ENCODE measurements at places on chromosomes 1 and 21. TPM values are rescaled to one million over a fixed set of nuclear protein-coding genes. Genes with fewer than 3 reads are reported as not detected.

The C1QTNF12 gene
- total RNA-seq: 4.1 TPM

The SPATA17 gene
- total RNA-seq: not detected

The ITLN2 gene
- total RNA-seq: not detected

DNA sequence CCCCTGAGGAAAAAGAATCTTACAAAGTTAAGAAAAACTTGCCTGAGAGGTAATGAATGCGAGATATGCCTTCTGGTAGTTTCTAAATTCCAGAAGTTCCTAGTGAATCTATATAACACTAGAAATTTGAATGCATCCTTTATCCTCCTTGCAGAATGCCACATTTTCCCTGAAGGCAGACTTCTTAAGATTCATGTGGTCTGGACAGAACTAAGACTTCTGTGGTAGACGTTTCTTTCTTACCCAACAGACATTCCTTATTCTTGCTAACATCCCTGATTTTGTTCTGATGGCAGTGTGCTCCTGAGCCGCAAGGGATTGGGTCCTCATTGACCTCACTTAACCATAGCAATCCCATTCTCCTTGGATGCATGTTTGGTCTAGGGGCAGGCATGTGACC lies 121.3 kb upstream of the PAPPA2 start:
- H3K27ac ChIP-seq: no peak overlapping the region
- no peak overlapping the region for H3K4me3 ChIP-seq
- no peak for DNase-seq
- H3K36me3 ChIP-seq: no peaks in the 10 kb centered on the region
- H3K4me1 ChIP-seq: no peaks in the 10 kb centered on the region

DNA sequence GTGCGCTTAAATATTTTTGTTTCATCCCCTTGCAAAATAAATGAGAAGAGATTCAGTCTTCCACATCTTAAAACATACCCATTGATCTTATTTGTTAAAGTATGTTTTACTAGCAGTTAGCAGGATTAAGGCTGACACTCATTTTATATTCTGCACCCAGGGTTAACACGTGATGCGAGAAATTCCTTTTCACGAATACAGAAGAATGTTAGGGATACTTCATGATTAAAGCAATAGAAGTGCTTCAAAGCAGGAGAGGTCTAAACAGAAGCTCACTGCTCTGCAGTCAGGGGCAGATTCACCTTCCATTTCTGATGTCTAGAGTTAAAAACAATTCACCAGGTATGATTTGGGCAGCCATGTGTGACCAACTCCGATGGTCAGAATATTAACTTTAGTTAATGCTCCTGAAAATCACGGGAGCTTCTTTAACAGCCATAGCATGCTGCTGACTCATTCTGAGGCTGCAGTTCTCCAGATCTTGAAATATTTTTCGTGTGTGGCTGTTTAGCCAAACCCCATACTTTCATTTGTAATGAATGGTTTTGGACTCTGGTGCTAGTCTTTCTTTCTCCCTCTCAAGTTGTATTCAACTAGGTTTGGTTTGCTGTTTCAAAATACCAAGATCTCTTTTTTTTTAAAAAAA lies 19.7 kb downstream of the BCAR3 start:
- DNase-seq: no peak
- no peak overlapping the region for H3K4me3 ChIP-seq
- H3K27me3 ChIP-seq: peaks cover 3% of the 10 kb centered on the region
- H3K36me3 ChIP-seq: no peaks in the 10 kb centered on the region
- peaks cover 5% of the 10 kb centered on the region for H3K4me1 ChIP-seq

- no peak overlapping the region for H3K4me3 ChIP-seq
- H3K36me3 ChIP-seq: no peaks in the 10 kb centered on the region
- no peak for DNase-seq
- H3K27ac ChIP-seq: no peak overlapping the region
- peaks cover 19% of the 10 kb centered on the region for H3K4me1 ChIP-seq
Measured at GRCh38 chr1:58548371-58548770, 1.8 kb upstream of the OMA1 start.

- no peak for DNase-seq
- H3K4me1 ChIP-seq: peaks cover 29% of the 10 kb centered on the region
- peaks cover 13% of the 10 kb centered on the region for H3K36me3 ChIP-seq
- no peaks in the 10 kb centered on the region for H3K27me3 ChIP-seq
Measured at GRCh38 chr1:214337511-214337910, 56.6 kb downstream of the SMYD2 start.

DNA sequence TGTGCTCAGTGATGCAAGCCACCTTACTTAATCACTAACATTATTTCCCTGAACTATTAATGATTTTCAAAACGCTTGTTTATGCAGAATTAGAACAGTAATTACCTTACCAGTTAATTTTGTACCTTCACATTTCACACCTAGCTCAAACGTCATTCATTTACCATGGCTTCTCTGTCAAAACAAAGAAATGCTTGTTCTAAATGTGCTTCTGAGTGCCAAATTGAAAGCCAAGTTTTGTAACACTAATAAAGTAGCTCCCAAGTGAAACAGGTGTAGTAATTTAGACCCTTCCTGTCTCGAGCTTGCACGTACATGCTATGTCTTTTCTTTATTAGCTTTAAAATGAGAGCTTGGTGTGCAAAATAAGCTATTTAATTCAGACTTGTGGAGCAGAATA lies 533.7 kb upstream of the PKN2 start:
- no peaks in the 10 kb centered on the region for H3K4me1 ChIP-seq
- no peak for DNase-seq
- H3K27me3 ChIP-seq: no peaks in the 10 kb centered on the region
- no peaks in the 10 kb centered on the region for H3K36me3 ChIP-seq

DNA sequence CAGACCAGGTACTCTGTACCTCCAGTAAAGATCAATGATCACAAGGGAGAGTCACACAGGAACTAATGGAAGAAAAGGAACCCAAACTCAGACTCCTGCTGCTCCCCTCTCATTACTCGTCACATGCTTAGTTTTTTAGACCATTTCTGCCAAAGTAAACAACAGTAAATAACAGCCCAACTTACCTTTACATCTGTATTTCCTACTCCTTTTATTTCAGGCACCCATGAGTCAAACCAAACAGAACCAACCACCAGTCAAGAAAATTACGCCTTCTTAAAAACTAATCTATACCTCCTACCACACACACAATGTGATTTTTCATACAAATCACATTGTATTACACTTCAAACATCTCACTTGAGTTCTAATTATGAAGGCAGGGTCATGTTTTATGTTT lies 61.4 kb upstream of the HTR1D start:
- no peak overlapping the region for H3K27ac ChIP-seq
- peaks cover 15% of the 10 kb centered on the region for H3K36me3 ChIP-seq
- no peak for DNase-seq
- H3K4me1 ChIP-seq: no peaks in the 10 kb centered on the region
- H3K27me3 ChIP-seq: peaks cover 7% of the 10 kb centered on the region
- no peak overlapping the region for H3K4me3 ChIP-seq

DNA sequence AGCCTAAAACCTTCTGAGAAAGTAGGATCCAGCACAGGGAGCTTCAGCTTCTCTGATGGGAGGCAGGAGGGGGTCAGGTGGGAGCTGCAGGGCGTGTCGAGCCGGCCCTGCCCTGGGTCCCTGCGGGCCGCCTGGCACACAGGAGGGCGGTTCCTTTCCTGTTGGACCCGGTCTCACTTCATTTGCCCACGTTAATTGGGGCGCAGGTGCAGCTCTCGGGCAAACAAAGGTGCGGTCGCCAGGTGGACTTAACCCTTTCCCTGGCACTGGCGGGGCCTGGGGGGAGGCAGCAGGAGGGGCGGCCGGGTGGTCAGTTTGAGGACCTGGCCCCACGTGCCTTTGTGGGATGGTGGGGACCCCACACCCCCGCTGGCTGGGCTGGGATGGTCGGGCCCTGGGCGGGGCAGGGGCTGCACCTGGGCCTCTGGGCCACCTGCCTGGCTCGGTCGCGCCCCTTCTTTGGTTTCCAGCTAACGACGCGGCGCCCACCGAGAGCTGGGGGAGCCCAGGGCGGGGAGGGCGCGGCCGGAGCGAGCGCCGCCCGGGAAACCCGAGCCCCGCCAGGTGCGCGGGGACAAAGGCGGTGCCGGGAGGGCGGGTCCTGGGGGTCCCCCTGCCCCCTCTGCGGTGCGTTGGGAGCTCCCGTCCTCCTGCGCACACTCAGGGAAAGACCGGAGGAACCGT lies 20.8 kb upstream of the C1orf159 start:
- DNase-seq: no peak
- no peaks in the 10 kb centered on the region for H3K27me3 ChIP-seq
- no peak overlapping the region for H3K4me3 ChIP-seq

- no peak overlapping the region for H3K27ac ChIP-seq
- no peak for DNase-seq
- H3K4me3 ChIP-seq: no peak overlapping the region
Measured at GRCh38 chr21:41887667-41888066, 8.5 kb upstream of the PRDM15 start.

GRCh38 chr1:173395762-173396161 lies 81.4 kb upstream of the PRDX6 start:
- no peaks in the 10 kb centered on the region for H3K27me3 ChIP-seq
- H3K4me1 ChIP-seq: no peaks in the 10 kb centered on the region
- DNase-seq: no peak
- H3K36me3 ChIP-seq: no peaks in the 10 kb centered on the region

GRCh38 chr1:160167056-160167455 lies 15.7 kb downstream of the ATP1A4 start:
- peaks cover 8% of the 10 kb centered on the region for H3K4me1 ChIP-seq
- no peak for DNase-seq
- H3K27ac ChIP-seq: no peak overlapping the region
- peaks cover 32% of the 10 kb centered on the region for H3K27me3 ChIP-seq

DNA sequence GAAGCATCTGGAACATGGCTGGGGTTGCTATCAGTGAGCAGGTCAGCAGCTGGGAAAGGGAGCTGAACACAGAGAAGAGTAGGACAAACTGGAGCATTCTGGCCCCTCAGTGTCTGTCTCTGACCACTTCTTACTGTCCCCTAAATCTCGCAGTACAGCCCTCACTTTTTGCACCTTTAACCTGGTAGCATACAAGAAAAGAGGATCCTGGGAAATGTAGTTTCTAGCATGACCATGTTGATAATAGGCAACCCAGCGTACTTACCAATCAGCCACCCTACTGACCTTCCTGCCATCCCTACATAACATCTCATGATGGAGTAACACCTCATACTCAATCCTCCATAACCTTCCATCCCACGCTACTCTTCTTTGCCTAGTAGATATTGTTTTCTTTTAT lies 99.1 kb upstream of the RAVER2 start:
- no peaks in the 10 kb centered on the region for H3K4me1 ChIP-seq
- no peak overlapping the region for H3K4me3 ChIP-seq
- H3K27me3 ChIP-seq: peaks cover 4% of the 10 kb centered on the region
- no peak overlapping the region for H3K27ac ChIP-seq
- DNase-seq: no peak

- H3K4me3 ChIP-seq: no peak overlapping the region
- no peak for DNase-seq
- H3K4me1 ChIP-seq: no peaks in the 10 kb centered on the region
- no peaks in the 10 kb centered on the region for H3K36me3 ChIP-seq
Measured at GRCh38 chr1:227459326-227459841, 104.0 kb upstream of the ZNF678 start.

- peaks cover 1% of the 10 kb centered on the region for H3K27me3 ChIP-seq
- no peak overlapping the region for H3K4me3 ChIP-seq
- no peak overlapping the region for H3K27ac ChIP-seq
Measured at GRCh38 chr21:29749957-29750356, 189.8 kb downstream of the GRIK1 start.

- H3K36me3 ChIP-seq: no peaks in the 10 kb centered on the region
- H3K4me3 ChIP-seq: no peak overlapping the region
- H3K27me3 ChIP-seq: peaks cover 9% of the 10 kb centered on the region
- DNase-seq: no peak
- H3K27ac ChIP-seq: no peak overlapping the region
Measured at GRCh38 chr1:24263746-24264145, 55.4 kb upstream of the GRHL3 start.

Measured in activated T-helper 1 cell treated with anti-CD3 and anti-CD28 coated beads, Interleukin-12 subunit alpha, Interleukin-12 subunit beta, Interleukin-2, Interleukin-4 antibody, amounts not matched to agents 30 ng/mL and 10 ng/mL and 1 ng/mL, durations not matched to agents 14 hours and 24 hours and 36 hours (primary cell).